ENCODE measurements at places on chromosomes 16 and 17. TPM values are rescaled to one million over a fixed set of nuclear protein-coding genes. Genes with fewer than 3 reads are reported as not detected.

ARL5C gene
- total RNA-seq, result not detected

DHRS7C gene
- not detected for total RNA-seq

EVI2A gene
- total RNA-seq, result 6.7 TPM

ERN2 gene
- not detected for total RNA-seq

KRTAP1-1 gene
- not detected for total RNA-seq

NLE1 gene
- total RNA-seq, result 19.2 TPM

SHISA6 gene
- total RNA-seq, result not detected

TSPOAP1 gene
- 1.9 TPM for total RNA-seq

WSCD1 gene
- total RNA-seq, result under 0.01 TPM

CD7 gene
- total RNA-seq, result 0.24 TPM

CHST5 gene
- not detected for total RNA-seq

C17orf100 gene
- total RNA-seq, result 0.12 TPM

TBC1D3C gene
- not detected for total RNA-seq

GPR139 gene
- total RNA-seq, result not detected

RND2 gene
- total RNA-seq, result 0.32 TPM

ZP2 gene
- not detected for total RNA-seq

CTRB1 gene
- not detected for total RNA-seq

HERPUD1 gene
- 141 TPM for total RNA-seq

RASD1 gene
- 2.6 TPM for total RNA-seq

TUFM gene
- total RNA-seq, result 73.0 TPM

DOK4 gene
- total RNA-seq, result 22.2 TPM

TMEM238L gene
- total RNA-seq, result not detected

GPR142 gene
- total RNA-seq, result not detected

CCL5 gene
- total RNA-seq, result 0.16 TPM

CTRB2 gene
- not detected for total RNA-seq

HP gene
- not detected for total RNA-seq

ABCA9 gene
- total RNA-seq, result 9.9 TPM

MYH2 gene
- not detected for total RNA-seq

GP2 gene
- not detected for total RNA-seq

LRRC37A gene
- 0.73 TPM for total RNA-seq

CHST4 gene
- not detected for total RNA-seq

PIK3R5 gene
- total RNA-seq, result not detected

SLFN12L gene
- not detected for total RNA-seq

TOP2A gene
- total RNA-seq, result 6.8 TPM

BAIAP3 gene
- total RNA-seq, result 0.97 TPM

CCL3 gene
- total RNA-seq, result not detected

PRDM7 gene
- not detected for total RNA-seq

TBC1D3E gene
- total RNA-seq, result not detected

PRAC1 gene
- total RNA-seq, result not detected

CA5A gene
- not detected for total RNA-seq

PHB1 gene
- total RNA-seq, result 70.9 TPM

SLC2A4 gene
- total RNA-seq, result under 0.01 TPM

SPHK1 gene
- 56.1 TPM for total RNA-seq
